ENCODE measurements at places on chromosomes 7 and 10.

- DNase-seq, result peak; percentile 37
Observed at GRCh38 chr10:115093776-115094408, 727 bp downstream of the ATRNL1 start.

DNA sequence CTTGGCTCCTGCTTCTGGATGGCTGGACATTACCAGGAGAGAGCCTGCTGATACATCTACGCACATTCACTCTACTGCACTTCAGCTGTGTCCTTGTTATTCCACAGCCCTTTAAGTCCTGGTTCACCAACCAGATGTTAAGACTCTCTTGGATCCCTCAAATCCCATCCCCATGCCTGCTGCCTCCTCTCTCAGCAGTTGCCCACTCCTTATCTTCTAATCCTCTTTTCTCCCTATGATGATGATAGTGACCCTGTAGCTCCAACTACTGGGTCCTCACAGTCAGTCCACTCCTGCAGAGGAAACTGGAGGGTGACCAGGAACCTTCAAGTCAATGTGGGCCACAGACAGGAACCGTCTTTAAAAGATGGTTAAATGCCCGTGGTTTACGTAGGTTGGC is 96.3 kb upstream of the PDCD4 start:
- DNase-seq, result no peak

DNA sequence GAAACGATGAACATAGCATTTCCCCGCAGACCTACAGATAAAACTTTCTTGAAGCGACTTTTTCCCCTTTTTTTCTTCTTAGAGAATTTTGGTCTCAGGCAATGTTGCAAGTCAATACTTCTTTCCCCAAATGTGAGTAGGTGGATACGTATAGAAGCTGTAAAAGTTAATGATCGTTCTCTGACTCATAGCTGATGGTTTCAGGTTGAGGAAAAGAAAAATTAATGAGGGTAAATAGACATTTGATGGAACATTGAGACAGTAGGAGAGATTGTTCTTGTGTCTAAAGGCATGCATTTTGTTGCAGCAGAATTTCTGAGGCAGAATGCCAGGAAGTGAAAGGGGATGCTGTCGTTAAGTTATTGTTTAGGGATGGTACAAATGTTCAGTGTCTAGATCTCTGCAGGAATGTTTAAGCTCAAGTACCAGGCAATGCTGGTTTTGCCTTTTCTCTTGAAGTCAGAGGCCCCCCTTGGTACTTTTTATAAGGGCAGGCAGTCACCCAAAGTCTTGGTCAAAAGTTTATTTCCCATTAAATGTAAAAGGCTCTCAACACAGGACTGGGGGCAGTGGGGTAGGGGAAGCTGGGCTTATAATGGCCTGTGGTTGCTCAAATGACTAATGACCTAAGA is 9.3 kb downstream of the TCF7L2 start:
- no peak for DNase-seq

GRCh38 chr10:46223064-46223480 is 63.7 kb upstream of the ANTXRL start:
- no peak for DNase-seq

DNA sequence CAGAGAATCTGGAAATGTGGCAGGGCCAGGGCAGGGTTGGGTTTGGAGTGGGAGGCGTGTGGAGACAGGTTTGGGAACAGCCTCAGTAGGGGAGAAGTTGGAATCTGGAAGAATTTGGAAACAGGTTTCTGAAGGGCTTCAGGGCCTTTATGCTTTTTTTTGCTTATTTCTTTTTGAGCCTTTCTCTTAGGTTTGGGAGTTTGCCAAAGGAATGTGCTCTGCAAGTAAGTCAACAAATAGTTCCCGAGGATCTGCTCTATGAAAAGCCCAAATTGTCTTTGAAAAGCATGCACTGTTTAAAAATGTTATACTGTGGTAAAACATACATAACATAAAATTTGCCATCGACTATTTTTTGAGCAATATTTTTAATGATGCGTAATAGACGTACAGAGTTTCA is 86.7 kb upstream of the ADRB1 start:
- no peak for DNase-seq

- no peak for DNase-seq
Observed at GRCh38 chr10:60856405-60856804, 78.1 kb downstream of the CDK1 start.

- DNase-seq, result no peak
Observed at GRCh38 chr10:102608487-102608886, 35.8 kb upstream of the TRIM8 start.

DNA sequence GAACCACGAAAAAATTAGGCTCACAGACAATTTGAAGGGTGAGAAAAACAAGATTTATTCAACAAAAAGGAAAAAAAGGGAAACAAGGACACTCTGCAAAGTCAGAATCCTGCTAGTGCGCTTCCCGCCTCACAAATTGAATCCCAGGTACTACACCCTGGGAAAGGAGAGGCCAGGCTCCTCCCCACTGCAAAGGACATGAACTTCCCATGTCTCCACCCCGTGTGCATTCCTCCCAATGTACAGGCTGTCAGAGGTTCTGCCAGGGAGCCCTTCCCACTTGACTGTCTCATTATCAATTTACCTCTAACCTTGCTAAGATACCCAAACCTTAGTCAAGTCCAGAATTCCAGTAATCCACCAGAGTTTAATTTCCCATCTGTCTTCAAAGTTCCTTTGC is 70.4 kb upstream of the CDK1 start:
- no peak for DNase-seq

DNA sequence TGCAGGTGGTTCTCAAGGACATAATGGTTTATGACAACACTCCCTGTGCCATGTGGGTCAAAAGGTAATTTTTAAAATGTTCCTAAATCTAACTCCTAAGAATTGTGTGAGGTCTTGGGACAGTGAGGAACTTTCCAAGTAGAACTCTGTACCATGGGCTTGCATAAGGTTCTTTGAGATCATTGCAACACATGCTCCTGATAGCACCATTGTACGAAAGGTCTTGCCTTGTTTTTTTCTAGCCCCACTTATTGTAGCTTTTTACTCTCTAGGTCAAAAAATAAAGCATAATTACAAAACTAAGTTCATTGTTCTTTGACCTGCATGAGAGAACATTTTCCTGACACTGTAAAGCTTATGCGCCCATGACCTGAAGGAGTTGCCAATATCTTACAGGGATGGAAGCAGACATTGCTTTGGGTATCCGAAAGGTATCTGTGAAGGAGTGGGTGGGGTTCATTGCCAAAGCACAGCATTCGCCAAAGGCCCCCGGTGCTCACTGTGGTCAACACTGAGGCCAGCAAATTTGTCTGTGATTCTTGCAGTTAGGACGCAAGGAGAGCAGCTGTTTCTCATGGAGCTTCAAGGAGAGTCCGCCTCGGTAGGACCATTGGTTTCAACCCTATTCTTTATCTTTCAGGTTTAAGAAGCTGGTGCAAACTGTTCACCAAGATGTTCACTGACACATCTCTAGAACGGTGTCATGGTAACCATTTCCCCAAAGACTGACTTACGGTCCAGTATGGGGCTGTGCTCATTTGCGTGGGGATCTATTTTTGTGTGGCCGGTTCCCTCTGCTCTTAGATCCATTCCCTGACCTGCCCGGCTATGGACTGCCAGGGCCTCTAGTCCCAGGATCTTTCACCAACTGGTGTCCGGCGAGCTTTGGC is 7.6 kb upstream of the PRKAG2 start:
- no peak for DNase-seq

GRCh38 chr7:7151865-7152264 is 30.5 kb upstream of the C1GALT1 start:
- DNase-seq, result no peak

DNA sequence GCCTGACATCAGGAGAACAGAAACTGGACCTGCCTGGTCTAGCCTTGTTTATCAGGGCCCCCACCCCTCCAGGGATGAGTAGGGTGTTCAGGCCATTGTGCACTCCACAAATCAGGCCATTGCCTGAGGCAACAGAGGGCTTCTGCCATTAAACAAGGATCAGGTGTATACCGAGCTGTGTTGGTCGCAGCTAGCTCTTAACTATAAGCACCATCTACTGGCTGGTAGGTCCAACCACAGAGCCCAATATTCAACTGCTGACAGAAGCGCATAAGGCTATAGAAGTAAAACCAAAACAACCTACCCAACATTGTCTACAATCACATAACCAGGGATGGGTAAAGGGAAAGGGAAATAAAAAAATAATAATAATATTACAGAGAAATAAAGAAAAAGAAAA is 451.7 kb upstream of the TEX47 start:
- no peak for DNase-seq

DNA sequence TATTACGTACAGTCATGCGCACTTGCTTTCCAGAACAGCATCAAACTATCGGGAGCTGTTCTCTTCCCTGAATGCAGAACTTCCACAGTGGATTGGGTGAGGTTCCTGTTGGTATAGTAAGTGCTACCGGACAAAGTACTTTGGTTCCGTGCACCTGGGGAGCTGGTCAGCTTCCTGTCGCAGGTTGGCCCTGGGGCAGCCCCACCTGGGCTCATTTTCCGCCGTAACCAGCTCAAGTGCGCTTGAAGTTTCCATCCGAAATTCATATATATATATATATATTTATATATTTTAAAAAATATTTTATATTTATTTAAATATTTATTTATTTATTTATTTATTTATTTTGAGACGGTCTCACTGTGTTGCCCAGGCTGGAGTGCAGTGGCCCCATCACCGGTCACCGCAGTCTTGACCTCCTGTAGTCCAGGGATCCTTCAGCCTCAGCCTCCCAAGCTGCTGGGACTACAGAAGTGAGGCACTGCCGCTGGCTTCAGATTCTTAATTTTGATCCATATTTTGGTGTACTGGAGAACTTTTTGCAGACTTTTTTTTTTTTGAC is 6.5 kb downstream of the SCART1 start:
- DNase-seq, result no peak

GRCh38 chr10:103901299-103901698 is 16.7 kb downstream of the STN1 start:
- no peak for DNase-seq

DNA sequence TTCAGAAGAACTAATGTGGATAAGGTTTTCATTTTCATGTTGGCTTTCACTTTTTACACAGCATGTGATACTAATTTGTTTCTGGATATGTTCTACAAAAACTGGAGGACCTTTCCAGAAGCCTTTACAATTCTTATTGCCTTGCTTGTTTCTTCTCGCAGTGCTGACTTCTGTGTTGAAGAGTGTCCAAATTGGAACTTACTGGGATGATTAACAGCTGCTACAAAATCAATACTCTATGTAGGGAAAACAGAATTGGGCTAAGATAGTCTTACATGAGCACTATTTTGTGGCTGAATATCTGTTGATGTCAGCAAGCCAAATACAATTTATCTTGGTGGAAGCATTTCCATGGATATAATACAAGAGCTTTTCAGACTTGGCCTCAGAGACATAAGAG is 351.2 kb downstream of the DGKB start:
- no peak for DNase-seq

DNA sequence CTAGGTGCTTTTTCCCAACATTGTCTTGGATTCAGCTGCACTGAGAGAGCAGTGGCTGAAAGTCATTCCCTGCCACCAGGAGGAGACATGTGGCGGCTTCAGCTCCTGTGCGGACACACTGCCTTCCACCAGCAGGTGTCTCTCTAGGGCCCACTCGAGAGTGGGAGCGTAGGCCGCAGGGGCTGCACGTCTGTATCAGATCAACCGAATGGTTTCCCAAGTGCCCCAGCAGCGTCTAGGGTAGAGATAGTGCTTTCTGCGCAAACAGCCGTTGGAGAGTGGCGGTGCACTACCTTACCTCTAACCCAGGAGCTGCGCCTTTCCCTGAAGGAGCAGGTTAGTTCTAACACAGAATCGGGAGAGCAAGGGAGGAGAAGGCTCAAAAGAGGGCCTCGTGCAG is 31.7 kb downstream of the PAPOLB start:
- DNase-seq, result peak; percentile 57

DNA sequence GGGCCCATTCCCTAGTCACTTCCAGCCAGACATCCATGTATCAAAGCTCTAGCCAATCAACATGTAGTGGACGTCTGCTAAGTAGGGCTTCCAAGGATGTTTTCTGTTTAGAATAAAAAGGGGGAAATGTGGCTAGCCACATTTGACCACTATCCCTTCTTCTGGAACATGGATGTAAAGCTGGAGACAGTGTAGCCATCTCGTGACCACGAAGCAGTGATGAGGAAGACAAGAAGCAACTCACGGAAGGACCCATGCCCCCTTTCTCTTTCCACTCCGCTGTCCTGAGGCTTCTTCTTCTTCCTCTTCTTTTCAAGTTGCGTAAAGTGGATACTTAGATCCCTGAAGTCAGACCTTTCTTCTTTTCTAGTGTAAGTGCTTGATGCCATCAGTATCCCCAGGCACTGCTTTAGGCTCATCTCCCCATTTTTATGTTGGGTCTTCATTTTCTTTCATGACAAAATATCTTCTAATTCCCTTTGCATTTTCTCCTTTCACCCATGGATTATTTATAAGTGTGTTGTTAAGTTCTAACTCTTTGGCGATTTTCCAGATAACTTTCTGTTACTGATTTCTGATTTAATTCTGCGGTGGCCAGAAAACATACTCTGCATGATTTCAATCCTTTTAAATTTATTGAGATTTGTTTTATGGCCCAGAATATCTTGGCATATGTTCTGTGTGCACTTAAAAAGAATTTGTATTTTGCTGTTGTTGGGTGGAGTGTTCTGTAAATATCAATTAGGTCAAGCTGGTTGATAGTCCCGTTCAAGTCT is 594.5 kb downstream of the SDK1 start:
- no peak for DNase-seq

DNA sequence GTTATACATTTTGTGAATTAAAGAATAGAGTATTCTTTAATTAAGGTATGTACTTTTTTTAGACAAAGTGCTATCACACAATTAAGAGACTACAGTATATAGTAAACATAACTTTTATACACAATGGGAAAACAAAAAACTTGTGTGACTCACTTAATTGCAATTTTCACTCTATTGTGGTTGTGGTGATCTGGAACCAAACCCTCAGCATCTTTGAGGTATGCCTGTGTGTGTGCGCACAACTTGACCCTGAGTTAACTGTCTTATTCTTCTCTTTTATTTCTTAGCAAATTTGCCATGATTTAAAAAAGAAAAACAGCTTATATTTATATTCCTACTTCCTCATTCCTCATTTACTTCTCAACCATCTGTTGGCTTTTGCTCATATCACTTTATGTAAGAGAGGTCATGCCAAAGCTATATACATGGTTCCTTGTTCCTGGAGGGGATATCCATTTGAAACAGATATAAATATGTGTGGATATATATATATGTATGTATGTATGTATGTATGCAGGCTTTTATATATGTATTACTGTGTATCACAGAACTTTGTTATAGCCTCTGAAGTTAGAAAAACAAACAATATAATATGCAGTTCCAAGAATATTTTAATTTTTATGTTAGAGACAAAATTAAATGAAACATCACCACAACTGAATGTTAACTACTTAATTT is 259.5 kb upstream of the HGF start:
- no peak for DNase-seq

GRCh38 chr7:80187727-80188126 is 53.1 kb downstream of the GNAI1 start:
- no peak for DNase-seq

- DNase-seq, result no peak
Observed at GRCh38 chr10:86362586-86363183, 3.9 kb downstream of the GRID1 start.

DNA sequence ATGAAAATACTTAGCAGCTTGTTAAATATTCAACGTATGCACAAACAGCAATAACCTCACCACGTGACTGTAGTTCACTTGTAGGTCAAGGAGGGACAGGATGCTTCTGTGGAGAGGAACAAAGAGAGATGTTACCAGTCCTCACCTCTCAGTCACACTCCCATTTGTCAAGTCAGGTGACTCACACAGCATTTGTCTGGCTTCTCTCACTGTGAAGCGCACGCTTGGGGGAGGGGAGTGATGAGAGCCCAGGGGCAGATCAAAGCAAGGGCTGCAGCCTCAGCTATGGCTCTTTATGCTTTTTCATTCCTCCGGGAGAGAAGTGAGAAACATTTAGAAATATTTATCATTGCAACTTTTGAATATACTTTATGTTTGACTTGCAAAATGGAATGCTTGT is 2.9 kb upstream of the RBM20 start:
- DNase-seq, result no peak

Data from germinal center (tissue), 1 donor.